ENCODE measurements at places on chromosomes 3 and 15. TPM values are rescaled to one million over a fixed set of nuclear protein-coding genes. Genes with fewer than 3 reads are reported as not detected.

The GOLGA8J gene
- not detected for total RNA-seq

DNA sequence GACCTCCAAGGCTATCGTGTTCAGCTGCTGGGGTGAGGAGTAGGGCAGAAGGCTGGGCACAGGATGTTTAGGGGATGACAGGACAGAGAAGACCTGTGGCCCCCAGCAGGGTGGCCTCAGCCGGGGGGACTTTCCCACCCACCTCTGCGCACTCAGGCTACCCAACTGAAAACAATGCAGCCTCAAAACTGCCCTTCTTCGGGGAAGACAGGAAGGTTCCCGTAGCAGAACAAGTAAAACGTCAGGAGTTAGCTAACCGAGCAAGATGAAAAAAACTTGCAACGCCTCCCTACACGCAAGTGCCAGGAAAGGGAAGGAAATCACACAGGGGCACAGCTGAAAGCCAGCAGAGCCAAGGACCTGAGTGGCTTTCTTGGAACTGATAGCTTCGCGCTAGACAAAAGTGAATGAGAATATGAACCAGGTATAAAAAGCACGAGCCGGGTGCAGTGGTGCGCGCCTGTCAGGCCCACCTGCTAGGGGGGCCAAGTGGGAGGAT is 38.4 kb upstream of the FURIN start:
- no peaks in the 10 kb centered on the region for H3K27me3 ChIP-seq
- H3K4me3 ChIP-seq: peak overlapping the region; percentile 68
- H3K27ac ChIP-seq: peak overlapping the region; percentile 97
- peaks cover 12% of the 10 kb centered on the region for H3K36me3 ChIP-seq
- H3K4me1 ChIP-seq: peaks cover 66% of the 10 kb centered on the region

GRCh38 chr15:96321639-96322535 is 8.6 kb upstream of the NR2F2 start:
- peaks cover 2% of the 10 kb centered on the region for H3K36me3 ChIP-seq
- no peak overlapping the region for H3K27ac ChIP-seq
- H3K4me1 ChIP-seq: no peaks in the 10 kb centered on the region
- no peak for DNase-seq
- H3K27me3 ChIP-seq: peaks cover 71% of the 10 kb centered on the region
- H3K4me3 ChIP-seq: no peak overlapping the region

DNA sequence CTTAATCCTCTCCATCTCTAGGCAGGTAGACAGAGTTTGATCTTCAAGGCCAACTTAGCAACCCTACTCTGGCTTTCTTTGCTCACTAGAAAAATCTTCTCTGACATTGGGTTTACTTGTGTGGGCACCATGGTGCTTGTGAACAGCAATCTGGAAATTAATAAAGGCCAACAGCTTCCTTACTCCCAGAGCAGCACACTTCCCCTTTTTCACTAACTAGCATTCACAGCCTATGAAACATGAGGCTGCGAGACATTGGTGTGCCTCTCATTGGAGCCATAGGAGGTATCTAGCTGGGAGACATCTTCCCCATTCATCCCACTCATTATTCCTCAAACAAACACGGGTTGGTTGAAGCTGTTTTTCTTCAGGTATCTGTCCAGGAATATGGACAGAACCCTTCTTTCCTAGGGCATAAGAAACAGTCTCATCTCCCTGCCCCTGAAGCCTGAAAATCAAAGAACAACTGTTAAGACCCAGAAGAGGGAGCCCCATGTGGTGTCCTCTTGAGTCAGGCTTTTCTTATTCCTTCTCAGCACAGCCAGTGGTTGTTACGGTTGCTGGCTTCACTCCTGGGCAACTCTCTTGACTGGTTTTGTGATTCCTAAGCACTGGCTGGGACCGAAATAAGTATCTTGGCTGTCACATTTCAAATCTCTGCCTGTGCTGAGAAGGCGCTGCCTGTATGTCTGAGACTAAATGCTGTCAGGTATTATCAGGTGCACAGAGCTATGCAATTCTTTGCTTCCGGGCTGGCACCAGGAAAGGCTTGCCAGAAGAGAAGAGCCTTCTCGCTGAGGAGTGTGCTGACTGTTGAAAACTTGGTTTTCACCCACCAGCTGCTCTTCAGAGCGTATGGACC is 194.4 kb downstream of the FEZF2 start:
- DNase-seq: no peak
- no peak overlapping the region for H3K4me3 ChIP-seq
- no peak overlapping the region for H3K27ac ChIP-seq
- H3K4me1 ChIP-seq: no peaks in the 10 kb centered on the region
- H3K27me3 ChIP-seq: no peaks in the 10 kb centered on the region
- no peaks in the 10 kb centered on the region for H3K36me3 ChIP-seq

GRCh38 chr3:75220932-75221331 is 443.2 kb upstream of the FRG2C start:
- H3K36me3 ChIP-seq: no peaks in the 10 kb centered on the region
- no peaks in the 10 kb centered on the region for H3K27me3 ChIP-seq
- H3K4me3 ChIP-seq: no peak overlapping the region
- no peaks in the 10 kb centered on the region for H3K4me1 ChIP-seq
- DNase-seq: no peak
